AML-193 (cell line): ENCODE measurements at places on chromosomes 1 and 21.

GRCh38 chr1:209853676-209854075, 25.9 kb downstream of the UTP25 start:
- no peak for DNase-seq

DNA sequence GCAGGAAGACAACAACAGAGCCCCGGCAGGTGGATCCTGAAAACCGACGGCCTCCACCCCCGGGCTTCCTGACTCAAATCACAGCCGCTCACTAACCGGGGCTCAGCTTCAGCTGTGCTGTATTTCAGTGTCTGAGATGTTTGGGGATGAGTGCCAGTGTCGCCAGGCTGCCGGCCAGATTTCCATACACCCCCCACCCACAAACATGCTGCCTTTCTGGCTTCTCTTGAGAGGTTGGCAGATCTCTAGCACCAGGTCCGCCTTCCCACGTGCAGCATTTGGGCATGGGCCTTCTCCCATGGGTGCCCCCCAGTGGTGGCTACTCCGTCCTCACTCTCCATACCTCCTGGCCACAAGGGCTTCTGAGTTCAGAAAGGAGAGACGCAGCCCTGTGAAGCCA, 34.8 kb downstream of the KCNAB2 start:
- no peak for DNase-seq

DNA sequence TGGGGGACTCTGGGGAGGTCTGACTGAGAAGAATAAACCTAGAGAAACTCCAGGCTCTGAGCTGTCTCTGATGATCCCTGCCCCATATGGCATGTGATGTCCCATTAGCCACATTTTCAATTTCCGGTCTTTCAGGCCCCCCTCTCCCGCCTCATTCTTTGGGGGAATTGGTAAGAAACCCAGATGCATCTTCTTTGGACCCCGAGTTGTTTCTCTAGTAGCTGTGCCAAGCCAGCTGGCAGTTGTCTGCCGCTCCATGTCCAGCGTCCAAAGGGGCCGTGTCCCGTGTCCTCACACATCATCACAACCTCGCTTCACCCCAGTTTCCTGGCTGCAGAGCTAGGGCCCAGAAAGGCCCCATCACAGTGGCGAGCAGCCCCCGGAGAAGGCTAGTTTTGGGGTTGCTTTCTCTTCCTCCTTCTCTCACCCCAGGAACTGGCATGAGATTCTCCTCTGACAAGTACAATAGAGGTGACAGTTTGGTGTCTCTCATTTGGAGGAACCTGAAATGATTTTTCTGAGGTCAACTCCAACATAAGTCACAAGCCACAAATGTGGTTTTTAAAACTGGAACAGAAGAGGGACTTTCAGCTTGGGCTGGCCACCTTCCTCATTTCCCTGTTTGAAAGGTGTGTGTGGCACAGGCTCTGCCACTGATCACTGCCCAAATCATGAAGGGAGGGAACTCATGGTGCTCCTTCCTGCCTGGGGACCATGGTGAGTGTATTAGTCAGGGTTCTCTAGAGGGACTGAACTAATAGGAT, 6.4 kb upstream of the GPR157 start:
- peak; percentile 61 for DNase-seq

DNA sequence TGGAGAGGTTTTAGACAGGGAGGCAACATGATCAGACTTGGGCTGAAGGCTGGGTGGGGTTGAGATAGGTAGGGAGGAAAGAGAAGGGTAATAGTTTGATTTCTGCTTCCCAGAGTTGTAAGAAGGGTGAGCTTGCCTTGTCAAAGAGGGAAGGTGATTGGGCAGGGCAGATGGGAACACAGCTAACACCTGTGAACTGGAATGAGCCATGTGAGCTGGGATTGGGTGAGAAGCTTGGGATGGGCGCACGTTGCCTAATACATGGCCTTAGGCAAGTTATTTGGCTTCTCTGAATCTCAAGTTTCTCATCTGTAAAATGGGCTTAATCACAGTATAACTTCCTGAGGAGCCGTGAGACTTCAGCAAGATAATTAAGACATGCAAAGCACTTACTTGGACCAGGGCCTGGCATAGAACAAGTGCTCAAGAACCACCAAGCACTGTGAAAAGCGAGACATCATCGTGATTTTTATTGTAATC, 33.8 kb upstream of the ID3 start:
- no peak for DNase-seq

DNA sequence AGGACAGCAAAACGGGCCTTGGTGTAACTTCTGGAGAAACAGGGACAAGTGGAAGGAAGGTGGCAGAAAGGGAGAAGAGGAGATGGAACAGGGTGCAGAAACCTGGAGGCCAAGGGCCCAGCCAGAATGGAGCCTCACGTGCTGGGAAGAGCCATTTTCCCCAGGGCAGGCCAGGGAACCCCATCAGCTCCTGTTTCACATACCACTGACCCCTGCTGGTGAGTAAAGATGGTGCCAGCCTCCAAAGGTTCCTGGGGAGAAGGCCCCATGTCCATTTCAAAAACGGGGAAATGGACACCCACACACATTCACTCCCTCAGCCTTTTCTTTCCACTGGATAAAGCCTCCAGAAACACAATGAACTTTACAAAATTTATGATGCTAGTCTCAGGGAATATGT, 57.6 kb upstream of the JUN start:
- peak; percentile 17 for DNase-seq

GRCh38 chr21:33434770-33435360, 31.7 kb downstream of the IFNGR2 start:
- peak; percentile 46 for DNase-seq

DNA sequence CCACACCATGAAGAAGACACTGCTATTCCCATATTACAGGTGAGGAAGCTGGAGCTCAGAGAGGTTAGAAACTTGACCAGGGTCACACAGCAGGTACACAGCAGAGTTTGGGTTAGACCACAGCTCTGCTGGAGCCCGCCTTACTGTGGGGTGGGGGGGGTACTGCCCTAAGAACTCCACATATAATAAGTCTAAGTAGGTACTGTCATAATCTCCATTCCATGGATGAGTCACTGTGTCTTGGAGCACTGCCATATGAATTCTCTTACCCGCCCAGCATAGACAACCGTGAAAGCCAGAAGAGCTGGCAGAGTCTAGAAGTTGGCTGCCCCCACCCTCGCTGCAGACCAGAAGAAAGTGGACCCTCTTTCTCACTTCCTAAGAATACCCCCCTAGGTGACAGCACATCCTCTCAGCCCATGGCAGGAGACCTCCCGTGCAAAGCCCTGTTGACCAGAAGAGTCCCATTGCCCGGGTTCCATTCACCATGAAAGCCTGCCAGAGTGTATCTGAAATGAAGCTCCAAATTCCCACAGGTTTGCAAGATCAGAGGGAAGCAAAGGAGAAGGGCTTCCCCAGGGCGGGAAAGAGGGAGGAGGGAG, 5.2 kb upstream of the PLA2G2D start:
- no peak for DNase-seq

DNA sequence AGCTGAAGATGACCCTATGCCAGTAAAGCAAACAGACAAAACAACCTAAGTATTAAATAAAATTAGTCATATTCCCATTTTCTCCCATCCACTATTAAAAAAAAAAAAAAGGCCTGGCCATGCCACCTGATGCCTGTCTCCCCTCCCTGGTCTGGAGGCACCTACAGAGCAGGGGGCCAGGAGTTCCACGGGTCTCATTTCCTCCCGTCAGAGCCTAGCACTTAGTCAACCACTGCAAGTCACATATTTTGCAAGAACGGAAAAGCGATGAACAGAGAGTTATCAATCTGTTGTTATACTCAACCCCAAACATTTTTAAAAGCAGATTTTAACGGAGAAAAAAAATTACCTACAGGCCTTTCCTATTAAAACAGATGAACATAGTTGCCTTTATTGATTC, 59.3 kb downstream of the TGFBR3 start:
- DNase-seq = no peak

GRCh38 chr1:167650269-167651160, 20.5 kb downstream of the RCSD1 start:
- DNase-seq = peak; percentile 52

DNA sequence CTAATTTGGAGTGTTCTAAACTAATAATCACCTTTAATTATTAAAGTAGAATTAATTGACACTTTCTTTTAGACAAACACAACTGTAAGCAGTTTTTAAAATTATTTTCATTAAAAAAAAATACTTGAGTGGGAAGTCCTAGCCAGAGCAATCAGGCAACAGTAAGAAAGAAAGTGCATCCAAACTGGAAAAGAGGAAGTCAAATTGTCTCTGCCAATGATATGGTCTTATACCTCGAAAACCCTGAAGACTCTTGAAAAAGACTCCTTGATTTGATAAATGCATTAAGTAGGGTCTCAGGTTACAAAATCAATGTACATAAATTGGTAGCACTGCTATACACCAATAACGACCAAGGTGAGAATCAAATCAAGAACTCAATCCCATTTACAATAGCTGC, 83.0 kb upstream of the GADD45A start:
- DNase-seq = no peak

DNA sequence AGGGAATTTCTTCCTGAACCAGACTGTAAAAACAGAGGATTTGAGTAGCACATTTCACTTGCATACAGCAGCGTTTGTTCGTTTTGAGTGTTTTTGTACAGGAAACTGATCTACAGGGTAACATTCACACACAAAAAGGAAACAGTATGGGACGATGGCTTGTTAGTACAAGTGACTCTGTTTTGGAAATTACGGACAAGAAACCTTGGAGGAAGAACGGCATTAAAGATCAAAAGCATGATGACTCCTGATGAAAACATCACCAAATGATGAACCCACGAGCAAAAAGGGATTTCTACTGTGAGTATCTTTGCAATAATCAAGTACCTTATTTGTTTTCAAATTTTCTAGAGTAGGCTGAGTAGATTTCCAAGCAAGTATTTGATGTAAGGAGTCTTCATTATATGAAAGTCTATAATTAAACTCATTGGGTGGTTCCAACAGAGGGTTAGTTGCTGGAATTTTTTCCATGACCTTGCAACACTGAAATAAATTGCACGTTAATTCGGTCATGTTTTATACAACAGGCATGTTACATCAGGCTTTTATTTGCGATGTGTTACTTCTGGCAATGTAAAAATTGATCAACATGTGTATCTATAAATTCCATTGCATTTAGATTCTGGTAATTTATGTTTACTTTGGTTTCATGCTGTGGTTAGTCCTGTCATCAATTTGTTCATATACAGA, 76.7 kb upstream of the KCNK2 start:
- no peak for DNase-seq
